Kidney capillary endothelial cell (primary cell): ENCODE measurements at places on chromosomes 5 and 9.
A peak's percentile ranks its signal among the peaks of the same experiment; 100 is the strongest.

- DNase-seq, result no peak
Observed at GRCh38 chr5:75475364-75475763, 36.1 kb downstream of the CERT1 start.

GRCh38 chr5:120684213-120684612, 220.1 kb downstream of the PRR16 start:
- no peak for DNase-seq

DNA sequence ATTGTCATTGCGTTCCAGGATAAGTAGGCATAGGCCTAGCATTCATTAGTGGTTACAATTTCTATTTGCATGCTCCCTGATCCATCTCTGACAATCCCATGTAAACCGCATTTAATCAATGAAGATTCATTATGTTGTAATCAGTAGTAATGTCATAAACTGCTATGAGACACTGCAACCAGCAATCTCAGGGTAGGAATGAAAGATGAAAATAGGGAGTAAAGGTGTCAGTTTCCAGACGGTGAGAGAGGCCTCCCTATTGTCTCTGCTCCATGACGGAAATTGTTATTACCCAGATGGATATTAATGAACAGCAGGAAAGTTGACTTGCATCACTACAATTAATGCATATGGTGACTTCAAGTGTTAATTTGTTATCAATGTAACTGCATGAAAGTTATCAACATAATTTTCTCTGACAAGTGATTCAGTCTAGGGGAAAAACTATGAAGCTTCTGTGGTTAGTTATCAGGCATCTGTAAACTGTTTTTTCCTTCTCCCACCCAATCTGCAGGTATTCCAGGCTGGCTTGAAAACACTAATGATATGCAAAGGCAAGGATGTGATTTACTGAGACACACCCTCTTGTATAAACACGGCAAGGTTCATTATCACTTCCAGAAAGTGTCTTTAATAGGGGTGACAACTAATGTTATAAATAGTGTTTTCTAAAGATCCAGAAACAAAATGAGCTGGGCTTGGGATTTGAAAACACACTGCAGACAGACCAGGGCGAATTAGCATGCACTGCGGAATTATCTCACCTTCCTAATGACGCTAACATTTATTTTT, 73.5 kb downstream of the ZNF622 start:
- DNase-seq, result no peak

DNA sequence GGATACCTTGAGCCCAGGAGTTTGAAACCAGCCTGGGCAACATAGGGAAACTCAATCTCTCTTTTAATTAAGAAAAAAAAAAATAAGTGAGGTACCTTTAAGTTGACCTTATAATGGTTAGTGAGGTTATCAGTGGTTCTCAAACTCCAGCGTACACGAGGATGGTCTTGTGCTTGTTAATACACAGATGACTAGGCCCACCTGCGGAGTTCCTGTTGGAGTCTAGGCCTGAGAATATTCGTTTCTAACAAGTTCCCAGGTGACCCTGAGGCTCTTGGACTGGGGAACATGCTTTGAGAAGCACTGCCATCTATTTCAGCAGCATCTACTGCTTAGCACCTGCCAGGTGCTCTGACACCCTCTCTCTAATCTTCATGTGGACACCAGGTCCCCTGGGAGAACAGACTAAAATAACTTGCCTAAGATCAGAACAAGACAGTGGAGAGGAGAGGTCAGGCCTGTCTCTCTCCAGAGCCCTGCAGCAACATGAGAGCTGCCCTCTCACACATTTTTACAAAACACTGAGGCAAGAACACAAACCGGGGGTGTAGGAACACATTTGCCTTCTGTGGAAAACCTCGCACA, 24.6 kb downstream of the TLE1 start:
- DNase-seq, result no peak

DNA sequence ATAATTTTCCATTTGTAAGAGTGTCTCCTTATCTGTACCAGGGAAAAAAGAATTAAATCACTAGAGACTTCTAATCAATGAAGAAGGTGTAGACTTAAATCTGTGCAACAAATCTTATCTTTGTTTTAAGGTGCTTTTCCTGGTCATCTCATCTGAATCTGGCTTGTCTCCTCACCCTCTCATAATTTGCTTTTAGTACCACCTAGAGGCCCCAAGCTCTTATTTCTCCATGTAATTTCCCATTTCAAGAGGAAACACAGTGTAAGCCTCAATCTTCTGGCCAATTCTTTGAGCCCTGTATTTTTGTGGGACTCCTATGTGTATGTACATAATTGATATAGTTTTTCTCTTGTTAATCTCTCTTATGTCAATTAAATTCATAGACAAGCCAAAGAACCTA, 1975.3 kb upstream of the CDH6 start:
- no peak for DNase-seq

- no peak for DNase-seq
Observed at GRCh38 chr5:20158006-20158405, 170.0 kb upstream of the CDH18 start.

DNA sequence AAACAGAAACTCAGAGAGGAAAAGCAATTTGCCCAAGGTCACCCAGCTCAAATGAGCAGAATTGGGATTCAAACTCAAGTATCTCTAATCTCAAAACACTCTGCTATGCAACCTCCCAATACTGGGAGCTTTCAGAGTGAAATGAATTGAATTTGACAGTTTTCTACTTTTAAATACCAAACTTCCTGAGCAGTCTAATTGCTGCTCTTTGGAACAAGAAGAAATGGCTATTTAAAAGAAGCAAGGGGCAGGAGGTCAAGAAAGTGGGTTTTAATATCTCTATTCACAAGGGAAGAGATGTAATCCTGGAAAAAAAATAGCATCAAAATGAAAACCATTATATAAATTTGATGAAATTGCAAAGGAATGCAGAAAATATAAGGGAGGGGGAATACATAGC, 142.6 kb downstream of the INSYN2B start:
- DNase-seq, result no peak

DNA sequence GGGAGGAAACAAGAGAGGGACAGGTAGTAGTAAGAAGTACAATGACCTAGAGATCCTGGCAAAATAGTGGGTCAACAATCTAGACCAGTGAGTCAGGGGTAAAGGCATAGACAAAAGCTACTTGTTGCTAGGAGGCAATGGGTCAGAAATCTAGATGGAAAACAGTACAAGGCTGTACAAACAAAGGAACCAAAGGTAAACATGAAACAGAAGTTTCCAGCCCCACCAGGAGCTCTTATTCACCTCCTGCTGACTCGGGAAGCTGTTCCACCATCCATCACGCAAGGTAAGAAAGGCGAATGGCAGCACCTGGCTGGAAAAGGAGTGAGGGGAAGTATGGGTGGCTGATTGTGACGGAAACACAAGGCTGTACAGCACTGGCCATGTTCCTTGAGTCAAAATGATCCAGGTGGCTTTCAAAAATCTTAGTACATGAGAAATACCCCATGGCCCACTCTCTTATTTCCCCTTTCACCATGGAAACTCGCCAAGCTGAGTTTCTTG, 70.5 kb upstream of the RAI14 start:
- peak; percentile 82 for DNase-seq

DNA sequence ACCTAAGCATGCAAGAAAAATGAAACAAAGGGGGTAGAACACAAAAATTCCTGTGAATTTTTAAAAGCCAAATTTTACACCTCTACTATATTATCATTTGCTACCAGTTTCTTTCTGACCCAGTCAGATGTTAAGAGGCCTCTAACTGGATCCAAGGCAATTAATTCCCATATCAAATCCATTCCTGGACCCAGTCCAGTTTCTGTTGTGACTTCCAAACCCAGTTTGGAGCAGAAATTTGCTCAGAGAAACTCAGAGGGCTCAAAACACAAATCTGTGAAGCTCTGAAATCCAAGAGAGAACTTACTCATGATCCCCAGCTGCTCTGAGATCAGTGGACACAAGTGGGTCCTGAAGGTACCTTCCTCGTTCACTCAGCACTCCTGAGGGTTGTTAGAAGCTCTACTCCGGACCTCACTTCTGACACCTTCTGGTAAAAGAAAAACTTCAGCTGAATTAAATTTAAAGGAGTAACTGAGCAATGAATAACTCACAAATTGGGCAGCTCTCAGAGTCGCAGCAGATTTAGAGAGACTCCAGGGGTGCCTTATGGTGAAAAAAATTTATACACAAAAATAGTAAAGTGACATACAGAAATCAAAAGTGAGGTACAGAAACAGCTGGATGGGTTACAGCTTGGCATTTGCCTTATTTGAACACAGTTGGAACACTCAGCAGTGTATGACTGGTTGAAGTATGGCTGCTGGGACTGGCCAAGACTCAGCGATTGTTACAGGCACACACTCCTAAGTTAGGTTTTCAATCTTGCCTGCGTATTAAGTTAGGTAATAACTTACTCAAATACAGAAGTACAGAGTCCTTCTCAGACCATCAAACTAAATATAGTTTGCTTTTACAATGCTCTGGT, 32.4 kb downstream of the INSL4 start:
- DNase-seq, result no peak

GRCh38 chr9:124478354-124478753, 28.1 kb downstream of the ADGRD2 start:
- DNase-seq, result no peak

DNA sequence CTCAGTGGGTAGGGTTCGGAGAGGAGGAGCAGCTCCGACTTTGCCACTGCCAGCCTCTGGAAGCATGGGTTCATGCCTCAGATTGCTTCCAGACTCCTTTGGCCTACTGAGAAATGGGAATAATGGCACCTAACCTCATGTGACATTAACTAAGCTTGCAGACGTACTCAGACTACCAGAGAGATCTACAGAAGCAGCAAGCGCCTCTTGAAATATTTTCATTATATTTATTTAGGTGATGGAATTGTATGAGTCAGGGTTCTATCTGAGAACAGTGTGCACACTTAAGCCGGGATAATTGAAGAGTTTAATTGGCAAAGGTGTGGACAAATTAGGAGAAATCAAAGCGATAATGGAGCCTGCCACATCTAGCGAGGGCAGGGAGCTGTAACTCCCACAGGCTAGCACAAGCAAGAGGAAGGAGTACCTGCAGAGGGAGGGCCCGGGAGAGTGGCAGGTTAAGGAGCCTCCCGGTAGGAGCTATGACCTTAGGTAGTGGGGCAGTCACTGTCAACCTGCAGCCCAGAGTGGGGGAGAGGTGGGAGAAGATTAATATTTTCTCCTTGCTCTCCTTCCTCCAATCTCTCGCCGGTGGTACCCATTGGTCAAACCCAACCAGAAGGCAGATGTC, 12.2 kb upstream of the PDZD2 start:
- no peak for DNase-seq

DNA sequence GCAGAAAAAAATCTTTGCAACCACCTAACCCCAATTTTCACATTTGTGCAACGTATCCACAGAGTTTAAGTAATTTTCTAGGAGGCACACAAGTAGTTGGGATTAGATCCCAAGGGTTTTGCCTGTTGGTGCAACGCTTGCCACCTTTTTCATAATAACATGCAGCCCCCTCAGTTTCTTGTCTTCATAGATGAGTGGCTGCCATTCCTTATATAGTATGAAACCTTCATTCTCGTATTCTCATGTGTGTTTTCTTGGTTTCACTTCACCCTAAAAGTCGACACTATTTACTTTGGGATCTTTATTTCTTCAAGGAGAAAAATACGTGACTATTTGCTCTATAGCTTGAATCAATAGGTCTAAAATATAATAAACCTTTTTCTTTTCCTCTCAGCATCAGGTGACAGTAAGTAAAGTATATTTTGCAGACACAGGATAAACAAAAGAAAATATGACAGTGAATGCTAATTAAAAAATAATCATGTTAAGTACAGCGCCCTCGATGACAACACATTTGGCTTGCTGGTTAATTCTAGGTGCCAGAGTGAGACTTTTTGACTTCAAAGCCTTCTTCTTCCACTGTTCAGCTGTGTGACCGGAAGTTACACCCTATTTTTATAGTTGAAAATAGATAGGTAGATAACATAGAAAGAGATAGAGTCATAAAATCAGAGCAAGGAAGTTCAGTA, 342.8 kb upstream of the CCNG1 start:
- no peak for DNase-seq

DNA sequence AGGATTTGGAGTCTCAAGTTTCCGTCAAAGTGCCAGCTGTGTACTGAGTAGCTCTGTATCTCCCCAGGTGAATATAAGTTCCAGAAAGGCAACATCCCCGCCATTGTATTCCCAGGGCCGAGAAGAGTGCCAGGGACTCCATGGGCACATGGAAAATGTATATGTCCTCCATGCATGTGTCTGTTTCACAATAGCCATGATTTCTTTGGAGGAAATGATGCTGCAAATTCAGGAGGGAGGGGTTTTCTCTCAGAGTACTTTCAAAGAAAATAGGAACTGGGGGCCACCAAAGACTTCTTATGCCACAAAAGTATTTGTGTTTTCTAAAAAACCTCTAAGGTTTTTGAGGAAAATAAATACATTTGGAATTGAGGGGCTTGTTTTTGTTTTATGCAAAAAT, 524.6 kb downstream of the BNC2 start:
- no peak for DNase-seq

DNA sequence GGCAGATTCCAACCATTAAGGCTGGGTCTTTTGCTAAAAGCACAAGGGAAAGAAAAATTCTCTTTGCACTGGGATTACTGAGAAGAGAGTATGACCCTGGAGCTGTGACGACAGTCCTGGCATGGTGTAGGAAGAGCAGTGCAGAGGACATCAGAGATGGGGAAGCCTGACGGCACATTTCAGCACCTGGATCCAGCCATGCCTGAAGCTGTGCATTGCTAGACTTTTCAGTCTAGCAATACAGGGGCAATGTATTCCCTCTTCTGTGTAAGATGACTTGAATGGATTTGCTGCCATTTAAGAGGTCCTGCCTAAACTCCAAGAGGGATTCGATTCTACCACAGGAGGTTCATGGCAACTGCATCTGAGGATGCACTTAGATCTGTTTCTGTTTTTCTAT, 12.3 kb upstream of the MRNIP start:
- no peak for DNase-seq

DNA sequence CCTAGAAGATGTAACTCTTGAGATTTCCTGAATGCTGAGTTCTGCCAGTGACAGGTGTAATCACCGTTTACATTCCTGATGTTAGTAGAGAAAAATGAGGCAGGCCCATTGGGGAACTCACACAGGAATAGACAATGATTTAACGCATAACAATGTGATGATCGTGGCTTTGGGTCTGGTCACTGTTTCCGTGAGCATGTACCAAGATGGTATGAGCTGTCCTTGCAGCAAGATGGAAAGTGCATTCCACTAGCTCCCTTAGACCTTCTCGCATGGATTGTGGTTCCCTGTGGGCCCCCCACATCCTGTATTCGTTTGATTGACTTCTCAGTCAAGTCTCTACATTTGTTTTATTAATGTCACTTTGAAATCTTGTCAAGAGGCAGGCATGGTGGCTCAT, 124.0 kb upstream of the DAP start:
- DNase-seq, result no peak

DNA sequence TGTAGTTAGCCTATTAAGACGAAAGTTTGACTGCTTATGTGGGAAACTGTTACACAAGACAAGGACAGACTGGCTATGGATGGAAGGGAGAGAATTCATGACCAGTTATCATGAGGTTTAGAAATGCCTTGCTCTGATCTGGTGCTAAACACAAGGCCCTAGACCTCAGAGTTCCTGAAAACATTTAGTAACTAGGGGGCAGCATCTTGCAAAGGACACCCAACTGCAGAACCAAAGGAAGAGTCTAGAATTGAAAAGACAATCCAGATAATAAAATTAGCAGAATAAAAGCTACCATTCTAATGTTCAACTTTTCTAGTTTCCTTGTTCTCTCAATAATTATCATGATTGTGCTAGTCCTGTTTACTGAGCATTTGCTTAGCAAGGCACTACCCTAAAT, 130.5 kb upstream of the GPR151 start:
- no peak for DNase-seq
